Choroid plexus epithelial cell (primary cell): ENCODE measurements at places on chromosomes 13 and 19.
A peak's percentile ranks its signal among the peaks of the same experiment; 100 is the strongest.

DNA sequence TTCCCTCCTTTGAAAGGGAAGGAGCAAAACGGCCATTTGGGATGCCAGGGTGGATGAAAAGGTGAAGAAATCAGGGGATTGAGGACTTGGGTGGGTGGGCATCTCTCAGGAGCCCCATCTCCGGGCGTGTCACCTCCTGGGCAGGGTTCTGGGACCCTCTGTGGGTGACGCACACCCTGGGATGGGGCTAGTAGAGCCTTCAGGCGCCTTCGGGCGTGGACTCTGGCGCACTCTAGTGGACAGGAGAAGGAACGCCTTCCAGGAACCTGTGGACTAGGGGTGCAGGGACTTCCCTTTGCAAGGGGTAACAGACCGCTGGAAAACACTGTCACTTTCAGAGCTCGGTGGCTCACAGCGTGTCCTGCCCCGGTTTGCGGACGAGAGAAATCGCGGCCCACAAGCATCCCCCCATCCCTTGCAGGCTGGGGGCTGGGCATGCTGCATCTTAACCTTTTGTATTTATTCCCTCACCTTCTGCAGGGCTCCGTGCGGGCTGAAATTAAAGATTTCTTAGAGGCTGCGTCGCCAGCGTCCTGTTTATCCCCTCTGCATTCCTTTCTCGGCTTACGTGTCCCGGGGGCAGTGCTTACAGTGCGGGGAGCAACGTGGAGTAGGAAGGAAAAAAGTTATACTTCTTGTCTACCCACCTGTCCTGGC, 15.2 kb upstream of the S1PR4 start:
- DNase-seq: peak; percentile 69

GRCh38 chr13:105625691-105626090, 909.8 kb downstream of the EFNB2 start:
- no peak for DNase-seq

- no peak for DNase-seq
These were observed 4.7 kb upstream of the CYP2A13 start for GRCh38 chr19:41083516-41083915.

DNA sequence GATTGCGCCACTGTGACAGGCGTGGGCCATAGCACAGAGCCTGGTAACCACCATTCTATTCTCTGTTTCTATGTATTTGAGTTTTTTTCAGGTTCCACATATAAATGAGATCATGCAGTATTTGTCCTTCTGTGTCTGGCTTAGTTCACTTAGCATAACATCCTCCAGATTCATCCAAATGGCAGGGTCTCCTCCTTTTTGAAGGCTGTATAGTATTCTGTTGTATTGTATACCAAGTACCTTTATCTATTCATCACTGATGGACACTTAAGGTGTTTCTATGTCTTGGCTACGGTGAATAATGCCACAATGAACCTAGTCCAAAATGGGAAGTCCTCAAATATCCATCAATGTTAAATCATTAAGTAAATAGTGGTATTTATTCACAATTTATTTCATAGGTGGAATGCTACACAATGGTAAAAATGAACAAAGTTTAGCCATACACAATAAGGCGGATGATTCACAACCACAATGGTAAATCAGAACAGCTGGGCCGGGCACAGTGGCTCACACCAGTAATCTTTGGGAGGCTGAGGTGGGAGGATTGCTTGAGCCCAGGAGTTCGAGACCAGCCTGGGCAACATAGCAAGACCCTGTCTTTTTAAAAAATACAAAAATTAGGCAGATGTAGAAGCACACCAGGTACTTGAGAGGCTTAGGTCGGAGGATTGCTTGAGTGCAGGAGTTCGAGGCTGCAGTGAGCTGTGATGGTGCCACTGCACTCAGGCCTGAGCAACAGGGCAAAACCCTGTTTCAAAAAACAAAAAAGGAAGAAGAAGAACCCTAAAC, 8.4 kb upstream of the GRAMD1A start:
- DNase-seq: no peak

DNA sequence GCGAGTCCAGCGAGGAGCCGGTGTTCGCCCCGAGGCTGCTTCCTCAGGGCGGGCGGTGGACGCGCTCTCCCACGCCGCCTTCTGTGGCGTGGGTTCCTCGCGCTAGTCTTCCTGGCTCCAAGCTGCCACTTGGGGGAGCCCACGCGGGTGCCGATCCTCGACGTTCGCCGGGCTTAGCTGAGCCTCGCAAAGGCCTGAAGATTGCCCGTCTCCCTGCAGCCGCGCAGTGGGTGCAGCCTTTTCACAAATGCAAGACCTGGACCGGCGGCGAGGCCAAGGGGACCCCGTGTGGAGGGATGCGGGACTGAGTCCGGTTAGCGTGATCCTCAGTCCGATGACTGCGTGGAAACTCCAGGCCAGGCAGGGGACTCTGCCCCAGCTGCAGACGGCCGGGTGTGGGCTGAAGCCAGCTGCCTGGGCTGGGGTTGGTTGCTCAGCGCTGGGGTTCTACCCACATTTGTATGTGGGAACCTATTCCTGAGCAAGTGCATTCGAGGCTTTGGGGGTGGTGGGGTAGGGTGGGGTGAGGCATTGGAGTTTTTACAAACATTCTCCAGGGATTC, 16.6 kb upstream of the LRP3 start:
- no peak for DNase-seq

DNA sequence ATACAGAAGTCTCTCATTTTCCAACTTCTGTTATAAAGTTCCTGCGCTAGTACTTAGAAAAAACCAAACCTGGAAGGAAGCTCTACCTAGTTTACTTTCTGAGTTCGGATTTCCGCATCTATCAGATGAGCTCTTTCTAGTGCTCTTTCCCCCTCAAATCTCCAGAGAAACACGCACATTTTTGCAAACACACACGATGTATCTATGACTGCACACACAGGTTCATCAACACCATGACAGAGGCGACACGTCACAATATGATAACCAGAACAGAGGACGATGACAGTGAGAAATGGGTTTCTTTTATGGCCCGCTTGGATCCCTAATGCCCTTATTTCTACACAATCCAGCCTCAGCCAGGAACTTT, 629 bp upstream of the LRRC63 start:
- DNase-seq: no peak

- DNase-seq: no peak
These were observed 40.0 kb downstream of the ZNF331 start for GRCh38 chr19:53577968-53578367.

DNA sequence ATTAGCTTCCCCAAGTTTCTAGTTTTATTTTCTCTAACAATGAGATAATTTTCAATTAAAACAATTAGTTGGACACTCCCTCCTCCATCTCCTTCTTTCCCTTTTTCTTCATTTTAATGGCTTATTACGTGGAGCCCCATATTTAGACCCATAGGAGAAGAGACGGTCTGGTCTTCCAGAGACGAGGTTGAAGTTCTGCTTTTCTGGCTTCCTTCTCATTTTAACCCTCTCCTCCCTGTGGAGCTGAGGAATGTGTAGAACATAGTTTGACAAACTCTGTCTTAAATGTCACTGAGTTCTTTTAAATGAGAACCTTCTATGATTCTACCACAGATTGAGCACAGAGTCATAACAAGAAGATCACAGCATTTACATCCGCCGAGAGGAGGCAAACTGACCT, 86.8 kb downstream of the EDNRB start:
- DNase-seq: no peak

DNA sequence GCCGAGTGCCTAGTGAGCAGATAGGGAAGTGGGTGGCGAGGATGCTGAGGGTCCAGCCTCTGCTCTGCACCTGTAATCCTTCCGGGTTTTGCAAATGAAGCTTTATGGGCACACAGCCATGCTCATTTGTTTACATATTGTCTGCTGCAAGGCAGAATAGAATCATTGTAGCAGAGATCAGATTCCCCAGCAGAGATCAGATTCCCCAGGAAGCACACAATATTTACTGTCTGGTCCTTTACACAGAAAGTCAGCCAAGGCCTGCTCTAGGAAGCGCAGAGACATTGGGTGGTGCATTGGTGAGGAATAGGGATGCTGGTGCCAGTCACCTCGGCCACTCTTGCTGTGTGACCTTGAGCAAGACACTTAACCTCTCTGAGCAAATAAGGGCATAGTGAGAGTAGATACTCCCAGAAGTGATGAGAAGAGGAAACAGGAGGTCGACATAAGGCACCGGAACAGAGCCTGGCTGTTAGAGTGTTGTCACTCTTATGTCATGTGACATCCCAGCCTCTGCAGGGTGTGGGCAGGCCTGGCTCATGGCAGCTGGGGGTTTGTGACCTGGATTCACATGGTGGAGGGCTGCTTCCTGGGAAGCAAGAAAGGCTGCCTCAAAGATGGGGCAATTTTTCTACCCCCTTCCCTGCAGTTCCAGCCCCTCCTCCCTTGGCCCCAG, 25.6 kb downstream of the CARM1 start:
- peak; percentile 58 for DNase-seq

GRCh38 chr19:825897-826644, 1.6 kb upstream of the AZU1 start:
- no peak for DNase-seq

- DNase-seq: no peak
These were observed 391.3 kb downstream of the TDRD3 start for GRCh38 chr13:60788156-60788829.

- no peak for DNase-seq
These were observed 1533.3 kb upstream of the SPRY2 start for GRCh38 chr13:81874253-81874652.

DNA sequence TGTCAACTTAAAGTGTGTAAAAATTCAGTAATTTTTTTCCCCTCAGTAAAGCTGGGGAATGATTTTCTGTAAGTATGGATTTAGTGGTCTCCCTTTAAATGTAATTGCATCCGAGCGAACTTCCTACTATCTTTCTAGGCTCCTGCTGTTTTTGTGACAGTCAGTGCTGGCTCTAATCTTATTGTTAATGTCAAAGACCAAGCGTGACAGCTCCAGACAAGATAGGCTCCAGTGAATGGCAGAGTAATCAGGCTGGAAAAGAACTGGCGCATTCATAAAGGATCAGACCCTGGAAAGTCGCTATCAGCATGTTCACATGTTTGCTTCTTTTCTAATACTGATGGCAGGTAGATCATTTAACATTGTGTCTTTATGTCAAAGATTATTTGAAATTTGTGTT, 908.0 kb upstream of the ATXN8OS start:
- DNase-seq: no peak

GRCh38 chr13:45915686-45916439, 64.3 kb upstream of the SIAH3 start:
- DNase-seq: peak; percentile 28

- no peak for DNase-seq
These were observed 314.3 kb upstream of the ARGLU1 start for GRCh38 chr13:106882246-106882645.

DNA sequence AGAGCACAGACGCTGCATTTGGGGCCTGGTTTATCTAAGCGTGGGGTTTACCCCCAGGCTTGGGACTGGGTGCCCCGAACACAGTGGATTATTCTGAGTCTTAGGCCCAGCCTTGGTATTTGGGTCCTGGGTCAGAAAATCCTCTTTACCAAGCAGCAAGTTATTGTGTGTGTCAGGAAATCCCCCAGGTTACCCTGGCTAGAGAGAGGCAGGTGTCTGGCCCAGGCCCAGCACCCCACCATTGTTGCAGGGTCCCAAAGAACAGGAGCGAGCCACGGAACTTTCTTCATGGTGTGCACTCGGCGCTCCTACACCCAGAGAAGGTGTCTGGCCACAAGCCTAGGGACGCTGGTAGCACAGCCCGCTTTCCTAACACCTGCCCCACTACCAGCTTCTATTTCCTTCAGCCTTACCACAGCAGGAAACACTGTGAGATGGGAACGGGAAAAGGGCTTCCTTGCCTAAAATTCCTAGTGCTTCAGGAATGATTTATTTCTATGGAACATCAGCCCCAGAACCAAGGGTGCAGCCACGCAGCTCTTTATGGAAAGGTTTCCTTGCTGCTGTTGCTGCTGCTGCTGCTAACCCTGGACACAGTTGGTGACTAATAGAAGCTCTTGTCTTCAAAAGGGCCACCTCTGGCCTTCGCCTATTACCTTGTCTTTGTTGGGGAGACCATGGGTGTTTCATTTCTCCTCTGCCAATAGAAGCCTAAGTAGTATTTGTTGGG, 7.4 kb upstream of the CDX2 start:
- DNase-seq: no peak

- DNase-seq: peak; percentile 59
These were observed at the start of gene S1PR2 for GRCh38 chr19:10230861-10231611. Gene S1PR2, minus strand, starts transcription at chr19:10231331. Its CDS starts 6,426 bp downstream, at chr19:10224905.

DNA sequence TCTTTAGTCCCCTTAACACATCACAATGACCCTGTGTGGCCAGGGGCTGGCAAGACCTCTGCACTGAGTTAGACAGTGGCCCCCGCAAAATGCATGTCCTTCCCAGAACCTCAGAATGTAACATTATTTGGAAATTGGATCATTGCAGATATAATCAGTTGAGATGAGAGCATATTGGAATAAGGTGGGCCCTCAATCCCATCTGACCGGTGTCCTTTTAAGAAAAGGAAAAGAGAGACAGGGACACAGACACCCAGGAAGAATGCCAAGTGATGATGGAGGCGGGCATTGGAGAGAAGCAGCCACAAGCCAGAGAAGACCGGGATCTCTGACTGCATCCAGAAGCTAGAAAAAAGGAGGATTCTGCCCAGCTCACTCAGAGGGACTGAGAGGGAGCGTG, 1.8 kb downstream of the FAM187B start:
- no peak for DNase-seq

- no peak for DNase-seq
These were observed 148.1 kb upstream of the ZNF536 start for GRCh38 chr19:30223866-30224688.

DNA sequence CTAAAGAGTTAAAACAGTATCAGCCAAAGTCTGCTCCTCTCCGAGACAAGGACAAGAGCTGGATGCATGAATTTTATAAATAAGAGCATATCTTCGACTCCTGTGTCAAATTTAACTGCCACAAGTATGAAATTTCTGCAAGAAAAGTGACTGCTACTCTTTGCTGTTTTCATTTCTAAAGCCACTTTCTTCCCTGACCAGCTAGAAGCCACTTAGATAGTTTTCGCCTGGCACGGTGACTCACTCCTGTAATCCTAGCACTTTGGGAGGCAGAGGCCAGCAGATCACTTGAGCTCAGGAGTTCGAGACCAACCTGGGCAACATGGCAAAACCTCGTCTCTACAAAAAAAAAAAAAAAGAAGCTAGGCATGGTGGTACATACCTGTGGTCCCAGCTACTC, 61.3 kb downstream of the ENOX1 start:
- no peak for DNase-seq

GRCh38 chr19:47704024-47704423, 9.2 kb upstream of the EHD2 start:
- DNase-seq: peak; percentile 95

- no peak for DNase-seq
These were observed 8.1 kb downstream of the SHISA7 start for GRCh38 chr19:55435020-55435419.

DNA sequence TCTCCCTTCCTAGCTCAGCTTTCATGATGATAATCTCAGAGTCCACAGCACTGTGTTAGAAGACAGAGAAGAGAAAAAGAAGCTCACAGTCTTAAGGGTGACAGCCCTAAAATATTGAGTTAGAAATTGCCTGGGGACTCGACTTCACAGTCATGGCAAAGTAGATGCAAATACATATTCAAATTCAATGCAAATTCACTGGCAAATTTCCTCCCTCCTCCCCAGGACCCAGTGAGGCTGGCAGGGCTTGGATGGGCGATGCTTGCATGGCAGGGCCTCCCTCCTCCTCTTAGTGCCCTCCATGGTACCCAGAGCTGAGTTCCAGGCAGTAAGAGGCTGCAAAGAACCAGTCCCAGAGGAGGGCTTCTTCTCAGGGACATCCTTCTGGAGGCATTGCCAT, 115.6 kb upstream of the UQCRFS1 start:
- no peak for DNase-seq
